ENCODE measurements at places on chromosomes 1 and 21.

DNA sequence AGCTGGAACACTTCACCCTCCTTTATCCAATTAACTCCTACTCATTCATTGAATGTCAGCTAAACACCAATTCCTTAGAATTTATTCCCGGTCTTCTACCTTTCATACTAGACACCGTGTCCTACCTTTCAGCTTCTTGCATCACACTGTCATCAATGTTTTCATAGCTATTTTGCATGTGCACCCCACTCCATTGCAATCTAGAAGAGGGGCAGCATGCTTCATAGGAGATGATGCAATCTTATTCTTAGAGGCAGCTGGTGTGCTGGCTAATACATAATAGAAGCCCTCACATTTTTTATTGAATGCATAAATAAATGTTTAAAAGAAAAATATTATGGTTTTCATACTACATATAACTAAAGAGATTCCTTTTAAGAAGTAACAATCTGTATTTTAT lies 123.6 kb downstream of the DSCAM start:
- DNase-seq: no peak

DNA sequence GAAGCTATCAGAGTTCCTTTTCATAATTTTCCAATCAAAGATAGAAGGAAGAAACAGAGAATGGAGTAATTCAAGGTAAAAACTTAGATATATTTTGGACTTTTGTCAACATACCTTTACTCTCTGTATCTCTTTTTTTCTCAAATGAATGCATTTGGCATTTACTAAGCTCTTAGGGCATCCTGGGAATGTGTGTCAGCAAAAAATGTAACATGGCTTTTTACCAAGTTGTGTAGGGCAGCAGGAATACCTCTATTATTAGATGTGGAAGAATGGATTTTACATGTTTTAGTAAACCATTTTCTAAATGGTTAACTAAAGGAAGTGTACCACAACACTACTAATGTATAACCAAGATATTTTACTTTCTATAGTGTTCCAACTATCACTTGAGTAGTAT lies 4.2 kb upstream of the COL11A1 start:
- no peak for DNase-seq

DNA sequence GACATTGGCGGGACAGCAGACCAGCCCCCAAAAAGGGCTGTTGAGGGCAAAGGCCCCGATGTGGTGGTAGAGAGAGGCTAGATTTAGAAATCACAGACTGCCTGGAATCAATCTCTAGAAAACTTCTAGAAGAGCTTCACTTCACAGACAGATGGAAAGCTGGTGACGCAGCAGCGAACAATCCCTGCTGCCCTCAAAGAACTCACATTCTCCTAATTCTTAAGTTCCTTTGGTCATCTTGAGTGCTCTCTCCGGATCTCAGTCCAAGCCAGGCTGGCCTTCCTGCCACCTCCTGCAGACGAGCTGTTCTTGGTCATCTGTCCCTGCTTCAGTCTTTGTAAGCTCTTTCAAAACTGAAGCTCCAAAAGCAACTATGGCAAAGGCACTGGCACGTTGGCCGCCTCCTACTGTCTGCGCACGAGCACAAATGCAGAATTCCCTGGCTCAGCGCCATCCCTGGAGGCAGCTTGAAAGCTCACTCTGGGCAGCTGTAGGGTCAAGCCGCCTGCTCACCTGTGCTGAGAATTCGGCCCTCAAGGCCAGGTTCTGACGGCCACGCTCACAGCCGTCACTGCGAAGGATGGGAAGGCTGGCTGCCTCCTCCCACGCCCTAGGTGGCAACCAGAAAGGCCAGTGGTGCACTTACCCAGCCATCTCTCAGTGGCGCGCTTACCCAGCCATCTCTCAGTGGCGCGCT lies 110.6 kb downstream of the NPHP4 start:
- no peak for DNase-seq

DNA sequence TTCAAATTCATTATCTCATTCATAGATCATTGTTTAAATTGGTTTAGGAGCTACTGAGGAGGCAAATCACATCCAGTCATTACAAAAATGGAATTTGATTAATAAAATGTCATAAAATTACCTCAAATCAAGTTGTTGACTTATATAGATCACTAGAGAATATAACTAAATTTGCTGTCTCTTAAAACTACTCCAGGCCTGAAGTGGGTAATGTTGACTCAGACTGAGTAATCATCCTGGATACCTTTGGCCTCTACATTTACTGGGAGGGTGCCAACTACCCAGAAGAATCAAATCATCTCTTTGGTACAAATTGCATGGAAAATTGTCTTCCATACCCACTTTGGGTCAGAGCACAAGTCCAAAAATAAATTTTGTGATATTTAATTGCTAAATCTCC lies 191.2 kb upstream of the GREM2 start:
- no peak for DNase-seq

DNA sequence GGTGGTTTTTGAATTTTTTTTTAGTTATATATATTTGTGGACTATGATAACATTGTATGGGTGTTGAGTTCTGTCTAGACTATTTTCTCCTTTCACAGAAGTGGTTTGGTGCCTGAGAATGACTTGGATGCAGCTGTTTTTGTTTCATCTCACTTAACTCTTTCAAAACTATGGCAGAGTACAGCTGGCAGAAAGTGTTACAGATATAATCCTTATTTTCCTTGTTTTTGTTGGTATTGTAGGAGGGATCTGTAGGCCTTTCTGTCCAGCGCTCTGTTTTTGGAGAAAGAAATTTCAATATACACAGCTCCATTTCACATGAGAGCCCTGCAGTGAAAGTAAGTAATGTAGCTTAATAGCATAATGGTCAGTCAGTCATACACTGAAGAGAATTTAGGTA lies 13.1 kb downstream of the CDC7 start:
- no peak for DNase-seq

GRCh38 chr1:115327270-115327669 lies 10.8 kb downstream of the NGF start:
- no peak for DNase-seq

DNA sequence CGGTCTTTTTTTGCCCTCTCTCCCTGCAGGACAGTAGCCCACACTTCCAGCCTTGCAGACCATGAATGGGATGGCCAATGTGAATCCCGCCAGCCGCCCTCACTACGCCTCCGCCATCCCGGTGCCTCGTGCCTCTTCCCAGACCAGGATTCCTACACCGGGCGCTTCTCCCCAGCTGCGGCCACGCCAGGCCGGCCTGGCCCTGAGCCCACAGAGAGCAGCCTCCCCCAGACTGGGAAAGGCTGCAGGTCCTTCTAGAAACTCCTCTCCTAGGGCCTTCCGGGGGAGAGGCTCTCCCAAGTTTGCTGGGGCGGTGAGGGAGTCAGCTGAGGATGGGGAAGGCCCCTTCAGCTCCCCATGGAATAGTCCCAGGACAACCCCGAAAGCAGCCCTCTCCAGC lies 83.9 kb downstream of the NAV1 start:
- no peak for DNase-seq

- DNase-seq: no peak
Measured at GRCh38 chr1:98389809-98390208, 271.7 kb upstream of the SNX7 start.

- peak; percentile 9 for DNase-seq
Measured at GRCh38 chr1:30024411-30025195, 698.8 kb downstream of the MATN1 start.

GRCh38 chr21:34589511-34590282 lies 25.2 kb downstream of the RCAN1 start:
- no peak for DNase-seq

GRCh38 chr1:198686069-198686728 lies 47.4 kb downstream of the PTPRC start:
- peak; percentile 75 for DNase-seq

DNA sequence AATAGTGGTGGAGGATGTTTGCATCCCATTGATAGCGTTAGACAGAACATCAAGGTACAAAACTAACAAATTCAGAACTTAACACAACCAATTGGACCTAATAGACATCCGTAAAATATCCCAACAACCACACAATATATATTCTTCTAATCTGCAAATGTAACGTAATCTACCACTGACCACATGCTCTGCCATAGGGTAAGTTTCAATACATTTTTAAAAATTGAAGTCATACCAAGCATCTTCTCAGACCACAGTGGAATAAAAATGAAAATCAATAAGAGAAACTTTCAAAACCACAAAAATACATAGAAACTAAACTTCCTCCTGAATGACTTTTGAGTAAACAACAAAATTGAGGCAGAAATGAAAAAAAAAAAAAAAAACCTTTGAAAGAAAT lies 1087.5 kb downstream of the KCNT2 start:
- no peak for DNase-seq

- no peak for DNase-seq
Measured at GRCh38 chr1:54325284-54325683, 80.9 kb downstream of the SSBP3 start.

DNA sequence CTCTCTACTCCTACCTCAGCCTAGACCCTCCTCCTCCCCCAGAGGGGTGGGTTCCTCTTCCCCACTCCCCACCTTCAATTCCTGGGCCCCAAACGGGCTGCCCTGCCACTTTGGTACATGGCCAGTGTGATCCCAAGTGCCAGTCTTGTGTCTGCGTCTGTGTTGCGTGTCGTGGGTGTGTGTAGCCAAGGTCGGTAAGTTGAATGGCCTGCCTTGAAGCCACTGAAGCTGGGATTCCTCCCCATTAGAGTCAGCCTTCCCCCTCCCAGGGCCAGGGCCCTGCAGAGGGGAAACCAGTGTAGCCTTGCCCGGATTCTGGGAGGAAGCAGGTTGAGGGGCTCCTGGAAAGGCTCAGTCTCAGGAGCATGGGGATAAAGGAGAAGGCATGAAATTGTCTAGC lies 21.6 kb upstream of the VPS13D start:
- no peak for DNase-seq

DNA sequence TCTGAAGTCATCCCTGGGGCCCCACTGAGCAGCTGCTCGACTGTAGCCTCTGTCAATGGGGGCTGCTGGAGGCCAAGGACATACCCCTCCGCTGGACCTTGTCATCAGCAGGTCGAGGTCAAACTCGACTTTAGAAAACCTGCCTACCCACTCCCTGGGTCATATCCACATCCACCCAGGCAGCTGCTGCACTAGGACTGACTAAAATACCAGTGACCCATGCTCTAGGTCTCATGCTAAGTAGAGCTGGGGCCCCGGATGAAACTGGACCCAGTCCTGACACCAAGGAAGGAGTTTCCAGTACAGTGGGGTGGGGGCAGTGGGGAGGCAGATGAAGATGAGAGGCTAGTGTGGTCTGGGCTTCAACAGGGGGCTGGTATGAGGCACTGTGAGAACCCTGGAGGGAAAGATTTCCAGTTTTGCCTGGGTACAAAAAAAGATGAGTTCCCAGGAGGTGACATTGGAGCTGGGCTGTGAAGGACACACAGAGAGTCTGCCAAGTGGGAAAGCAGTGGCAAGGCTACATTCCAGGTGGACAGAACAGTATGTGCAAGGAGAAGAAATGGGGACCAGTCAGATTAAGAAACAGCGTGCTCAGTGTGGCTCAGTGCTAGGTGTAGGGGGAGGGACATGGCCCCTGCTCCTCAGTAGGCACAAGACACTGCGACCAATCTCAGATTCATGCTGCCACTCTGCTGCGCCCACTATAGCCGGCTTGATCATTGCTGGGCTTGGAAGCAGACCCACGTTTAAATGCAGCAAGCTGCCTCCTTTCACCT lies 12.4 kb downstream of the SLC2A1 start:
- no peak for DNase-seq

DNA sequence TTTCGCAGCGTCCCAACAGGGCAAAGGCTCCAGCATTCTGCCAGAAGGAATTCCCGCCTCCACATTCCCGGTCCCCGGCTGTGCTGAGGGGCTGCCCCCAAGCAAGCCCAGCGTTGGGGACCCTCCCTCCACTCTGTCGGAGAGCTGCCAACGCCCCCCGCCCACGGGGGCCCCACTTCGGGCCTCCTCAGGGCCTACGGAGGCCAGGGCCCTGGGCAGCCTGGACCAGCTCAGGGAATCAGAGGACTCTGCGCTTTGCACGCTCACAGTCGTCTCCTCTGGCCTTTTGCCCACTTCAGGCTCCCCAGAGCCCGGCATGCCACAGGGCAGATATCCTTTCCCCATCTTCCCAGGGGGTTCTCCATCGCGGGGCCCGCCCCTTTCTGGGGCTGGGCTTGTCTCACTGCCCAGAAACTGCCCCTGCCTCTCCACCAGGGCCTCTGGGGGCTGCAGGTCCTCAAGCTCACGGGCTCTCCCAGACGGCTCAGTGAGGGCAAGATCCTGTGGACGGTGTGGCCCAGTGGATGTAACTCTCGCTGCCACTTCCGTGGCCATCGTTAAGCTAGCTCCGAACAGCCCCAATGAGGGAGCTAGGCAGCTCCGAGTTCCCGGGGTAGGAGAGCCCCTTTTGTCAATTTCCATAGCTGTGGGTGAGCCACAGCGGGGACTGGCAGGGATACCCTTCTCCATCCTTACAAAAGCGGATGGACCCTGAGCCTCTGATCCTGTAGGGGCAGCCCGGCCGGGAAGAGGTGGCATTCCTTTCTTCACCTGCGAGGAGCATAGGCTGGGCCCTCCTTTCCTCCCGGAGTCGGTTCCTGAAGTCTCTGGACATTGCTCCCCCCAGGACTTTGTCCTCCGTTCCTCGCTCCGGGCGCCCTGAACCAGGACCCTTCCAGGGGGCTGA lies 2.8 kb downstream of the ITPKB start:
- DNase-seq: no peak

DNA sequence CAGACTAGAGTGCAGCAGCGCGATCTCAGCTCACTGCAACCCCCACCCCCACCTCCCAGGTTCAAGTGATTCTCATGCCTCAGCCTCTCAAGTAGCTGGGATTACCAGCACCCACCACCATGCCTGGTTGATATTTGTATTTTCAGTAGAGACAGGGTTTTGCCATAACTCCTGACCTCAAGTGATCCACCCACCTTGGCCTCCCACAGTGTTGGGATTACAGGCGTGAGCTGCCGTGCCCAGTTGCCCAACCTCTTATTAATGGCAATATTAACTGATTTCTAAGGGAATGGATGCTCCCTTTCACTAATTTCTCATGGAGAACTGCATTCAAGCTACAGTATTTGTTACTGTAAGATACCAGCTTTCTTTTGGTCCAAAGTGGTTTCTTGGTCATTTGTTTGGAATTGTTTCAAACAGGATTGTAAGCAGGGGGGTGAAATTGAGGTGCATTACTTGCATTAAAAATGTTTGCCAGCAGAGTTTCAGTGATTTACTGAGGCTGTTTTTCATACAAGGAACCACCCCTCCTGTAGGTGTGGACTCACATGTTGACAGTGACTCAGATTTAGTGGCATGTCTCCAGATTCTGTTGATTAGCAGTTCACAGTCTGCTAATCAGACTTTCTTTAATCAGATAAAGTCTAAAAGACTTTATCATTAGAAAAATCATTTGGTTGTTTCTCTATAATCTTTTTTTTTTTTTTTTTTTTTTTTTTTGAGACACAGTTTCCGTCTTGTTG lies 3.9 kb upstream of the TGFBR3 start:
- peak; percentile 35 for DNase-seq

DNA sequence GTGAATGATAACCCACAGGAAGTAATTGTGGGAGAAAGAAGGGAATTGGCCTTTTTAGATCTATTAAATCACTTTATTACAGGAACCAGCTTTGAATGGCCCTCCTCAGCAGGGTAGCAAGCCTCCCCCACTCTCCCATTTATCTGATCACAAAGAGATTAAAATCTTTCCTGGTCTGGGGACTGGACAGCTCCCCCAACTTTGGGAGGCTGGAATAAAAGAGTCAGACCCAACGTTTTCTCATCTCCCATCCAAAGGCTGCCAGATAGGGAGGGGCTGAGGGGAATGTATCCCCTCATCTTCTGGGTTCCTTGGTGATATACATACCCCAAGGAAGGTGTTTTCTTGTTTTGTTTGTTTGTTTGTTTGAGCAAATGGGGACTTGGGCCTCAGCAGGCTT lies 2.4 kb downstream of the LIN28A start:
- no peak for DNase-seq

GRCh38 chr1:115280064-115280463 lies 58.0 kb downstream of the NGF start:
- no peak for DNase-seq

Measured in hematopoietic multipotent progenitor cell treated with erythropoietin and hydrocortisone succinate and interleukin-3 and kit ligand, for 4 days (in vitro differentiated cells).